Cerebellar nuclear complex (tissue), 1 donor: ENCODE measurements at places on chromosomes 16 and 17.

DNA sequence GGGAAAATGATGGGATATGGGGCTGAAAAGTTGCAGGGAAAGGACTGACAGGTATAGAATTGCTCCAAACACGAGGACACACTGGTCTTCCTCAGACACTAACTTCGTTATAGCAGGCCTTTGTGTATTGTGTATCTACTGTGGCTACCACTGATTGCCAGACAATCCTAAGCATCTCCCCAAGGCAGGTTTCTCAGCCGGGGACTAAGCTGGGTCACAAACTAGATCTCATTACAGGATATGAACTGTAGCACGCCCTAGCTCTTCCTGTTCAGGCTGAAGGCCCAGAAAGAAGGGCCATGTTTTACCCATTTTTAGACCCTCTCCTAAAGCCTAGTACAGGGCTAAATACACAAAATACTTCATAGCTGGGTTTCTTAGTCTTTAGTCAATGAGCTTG, 5.1 kb upstream of the RANGRF start:
- no peak for DNase-seq

DNA sequence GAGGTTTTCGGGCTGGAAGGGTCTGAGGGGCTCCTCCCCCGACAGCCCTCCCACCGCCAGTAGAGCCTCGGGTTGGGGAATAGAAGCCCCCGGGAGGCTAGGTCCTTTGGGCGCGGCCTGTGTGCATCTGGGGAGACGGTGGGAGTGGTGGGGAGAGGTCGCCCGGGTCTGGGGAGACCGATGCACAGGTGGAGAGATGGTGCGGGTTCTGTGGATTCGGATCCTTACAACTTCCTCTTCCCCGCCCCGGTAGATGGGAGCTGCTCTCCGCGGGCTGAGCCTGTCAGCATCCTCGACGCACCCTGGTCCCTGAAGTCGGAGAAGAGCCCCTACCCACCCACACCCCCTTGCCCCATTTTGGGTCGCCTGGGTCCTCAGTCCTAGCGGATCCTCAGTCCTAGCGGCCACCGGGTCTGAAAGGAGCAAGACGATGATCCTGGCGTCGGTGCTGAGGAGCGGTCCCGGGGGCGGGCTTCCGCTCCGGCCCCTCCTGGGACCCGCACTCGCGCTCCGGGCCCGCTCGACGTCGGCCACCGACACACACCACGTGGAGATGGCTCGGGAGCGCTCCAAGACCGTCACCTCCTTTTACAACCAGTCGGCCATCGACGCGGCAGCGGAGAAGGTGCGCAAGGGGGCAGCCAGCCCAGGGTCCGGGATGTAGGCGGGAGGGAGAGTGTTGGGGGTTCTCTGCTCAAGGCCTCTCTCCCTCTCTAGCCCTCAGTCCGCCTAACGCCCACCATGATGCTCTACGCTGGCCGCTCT, 790 bp downstream of the BCKDK start:
- DNase-seq, result no peak

DNA sequence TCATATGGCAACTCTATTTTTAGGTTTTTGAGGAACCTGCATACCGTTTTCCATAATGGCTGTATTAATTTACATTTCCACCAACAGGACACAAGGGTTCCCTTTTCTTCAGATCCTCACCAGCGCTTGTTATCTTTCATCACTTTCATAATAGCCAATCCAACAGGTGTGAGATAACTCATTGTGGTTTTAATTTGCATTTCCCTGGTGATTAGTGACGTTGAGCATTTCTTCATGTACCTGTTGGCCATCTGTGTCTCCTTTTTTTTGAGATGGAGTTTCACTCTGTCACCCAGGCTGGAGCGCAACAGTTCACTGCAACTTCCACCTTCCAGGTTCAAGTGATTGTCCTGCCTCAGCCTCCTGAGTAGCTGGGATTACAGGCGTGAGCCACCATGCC, 36.2 kb upstream of the ABCC3 start:
- no peak for DNase-seq

- no peak for DNase-seq
These were observed 15.9 kb downstream of the GRB7 start for GRCh38 chr17:39753514-39754160.

- no peak for DNase-seq
These were observed 2.3 kb downstream of the GRB2 start for GRCh38 chr17:75403131-75403530.

- no peak for DNase-seq
These were observed 71.2 kb upstream of the LGALS9 start for GRCh38 chr17:27559506-27560481.

GRCh38 chr16:63650550-63650949, 1471.3 kb downstream of the CDH11 start:
- DNase-seq, result no peak

DNA sequence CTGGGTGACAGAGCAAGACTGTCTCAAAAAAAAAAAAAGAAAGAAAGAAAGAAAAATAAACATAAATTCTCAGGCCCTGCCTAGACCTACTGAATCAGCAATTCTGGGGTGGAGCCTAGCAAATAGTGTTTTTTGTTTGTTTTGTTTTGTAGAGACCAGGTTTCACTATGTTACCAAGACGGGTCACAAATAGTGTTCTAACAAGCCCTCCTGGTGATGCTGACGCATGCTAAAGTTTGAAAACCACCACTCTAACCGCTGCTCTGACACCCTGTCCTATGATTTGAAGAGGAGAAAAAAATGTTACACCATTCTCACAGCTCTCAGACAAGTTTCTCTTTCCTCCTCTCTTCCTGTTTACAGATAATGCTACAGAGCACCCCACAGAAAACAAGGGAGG, 1.5 kb downstream of the MRPL10 start:
- DNase-seq, result no peak

DNA sequence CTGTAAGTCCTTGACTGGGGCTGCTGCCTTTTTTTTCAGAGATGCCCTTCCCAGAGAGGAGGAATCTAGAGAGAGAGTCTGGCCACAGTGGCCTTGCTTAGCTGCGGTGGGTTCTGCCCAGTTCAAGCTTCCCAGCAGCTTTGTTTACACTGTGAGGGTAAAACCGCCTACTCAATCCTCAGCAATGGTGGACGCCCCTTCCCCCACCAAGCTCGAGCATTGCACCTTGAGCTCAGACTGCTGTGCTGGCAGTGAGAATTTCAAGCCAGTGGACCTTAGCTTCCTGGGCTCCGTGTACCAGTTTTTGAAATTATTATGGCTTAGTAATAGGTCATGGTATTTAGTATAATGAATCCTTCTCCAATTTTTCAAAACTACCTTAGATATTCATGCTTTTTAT, 395.4 kb downstream of the NPIPA7 start:
- DNase-seq, result no peak

DNA sequence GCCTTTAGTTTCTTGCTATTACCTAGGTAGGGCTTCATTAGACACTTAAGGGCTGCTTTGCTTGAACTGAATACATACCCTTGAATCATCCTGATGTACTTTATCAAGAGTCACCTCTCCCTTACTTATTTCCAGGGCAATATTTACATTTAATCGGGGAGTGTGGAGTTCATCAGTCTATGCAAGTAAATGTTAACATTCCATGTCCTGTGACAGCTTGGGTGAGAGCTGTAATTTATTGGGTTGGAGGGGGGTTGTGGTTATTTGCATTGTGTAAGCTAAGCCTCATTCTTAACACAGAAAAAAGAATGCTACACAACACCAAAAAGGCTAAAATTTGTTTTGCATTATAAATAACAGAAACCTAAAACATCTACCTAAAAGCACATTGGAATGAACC, 16.7 kb downstream of the KCNJ16 start:
- DNase-seq, result no peak

DNA sequence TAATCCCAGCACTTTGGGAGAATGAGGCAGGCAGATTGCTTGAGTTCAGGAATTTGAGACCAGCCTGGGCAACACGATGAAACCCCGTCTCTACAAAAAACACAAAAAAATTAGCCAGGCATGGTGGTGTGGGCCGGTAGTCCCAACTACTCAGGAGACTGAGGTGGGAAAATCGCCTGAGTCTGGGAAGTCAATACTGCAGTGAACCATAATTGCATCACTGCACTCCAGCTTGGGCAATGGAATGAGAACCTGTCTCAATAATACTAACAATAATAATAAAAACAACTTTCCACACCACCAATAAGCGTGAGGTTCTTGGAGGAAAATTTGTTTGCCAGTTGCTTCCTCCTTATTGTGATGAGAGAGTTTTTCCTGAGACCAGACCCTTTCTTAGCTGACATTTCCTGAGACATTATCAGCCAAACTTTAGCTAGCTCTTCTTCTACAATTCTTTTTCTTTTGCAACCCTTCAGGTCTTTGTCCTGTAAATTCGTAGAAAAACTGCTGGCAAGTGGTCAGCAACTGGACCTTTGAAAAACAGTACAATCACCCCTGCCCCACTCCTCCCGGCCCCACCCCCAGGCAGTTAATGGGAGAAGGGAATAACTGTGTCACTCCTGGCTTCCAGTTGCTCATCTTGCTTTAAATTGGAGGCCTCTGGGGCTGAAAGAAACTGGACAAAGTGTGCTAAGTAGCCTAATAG, 3.5 kb upstream of the EZH1 start:
- no peak for DNase-seq

GRCh38 chr16:52567193-52567592, 20.2 kb upstream of the TOX3 start:
- no peak for DNase-seq

DNA sequence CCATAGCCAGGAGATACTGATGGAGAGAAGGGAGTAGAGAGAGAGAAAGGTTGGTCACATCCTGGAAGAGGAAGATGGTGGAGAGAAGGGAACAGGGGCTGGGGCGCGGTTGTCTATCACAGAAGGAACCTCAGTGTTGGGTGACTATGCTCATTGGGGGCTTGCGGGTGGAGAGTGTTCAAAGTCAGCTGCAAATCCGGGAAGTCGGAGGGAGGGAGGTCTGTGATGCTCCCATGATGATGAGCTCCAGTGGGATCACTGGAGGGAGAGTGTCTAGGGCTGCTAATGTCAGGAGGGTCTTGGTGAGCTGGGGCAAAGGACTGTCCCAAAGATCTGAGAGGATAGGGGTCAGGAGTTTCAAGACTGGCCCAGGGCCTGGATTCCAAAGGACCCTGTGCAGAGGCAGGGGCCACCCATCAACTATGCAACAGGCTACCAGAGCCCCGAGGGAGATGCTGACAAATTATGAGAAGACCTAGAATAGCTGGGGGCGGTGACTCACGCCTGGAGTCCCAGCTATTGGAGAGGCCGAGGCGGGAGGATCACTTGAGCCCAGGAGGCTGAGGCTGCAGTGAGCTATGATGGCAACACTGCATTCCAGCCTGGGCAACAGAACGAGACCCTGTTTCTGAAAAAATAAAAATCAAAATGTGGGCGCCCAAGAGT, 2.6 kb downstream of the SPDYE4 start:
- no peak for DNase-seq

DNA sequence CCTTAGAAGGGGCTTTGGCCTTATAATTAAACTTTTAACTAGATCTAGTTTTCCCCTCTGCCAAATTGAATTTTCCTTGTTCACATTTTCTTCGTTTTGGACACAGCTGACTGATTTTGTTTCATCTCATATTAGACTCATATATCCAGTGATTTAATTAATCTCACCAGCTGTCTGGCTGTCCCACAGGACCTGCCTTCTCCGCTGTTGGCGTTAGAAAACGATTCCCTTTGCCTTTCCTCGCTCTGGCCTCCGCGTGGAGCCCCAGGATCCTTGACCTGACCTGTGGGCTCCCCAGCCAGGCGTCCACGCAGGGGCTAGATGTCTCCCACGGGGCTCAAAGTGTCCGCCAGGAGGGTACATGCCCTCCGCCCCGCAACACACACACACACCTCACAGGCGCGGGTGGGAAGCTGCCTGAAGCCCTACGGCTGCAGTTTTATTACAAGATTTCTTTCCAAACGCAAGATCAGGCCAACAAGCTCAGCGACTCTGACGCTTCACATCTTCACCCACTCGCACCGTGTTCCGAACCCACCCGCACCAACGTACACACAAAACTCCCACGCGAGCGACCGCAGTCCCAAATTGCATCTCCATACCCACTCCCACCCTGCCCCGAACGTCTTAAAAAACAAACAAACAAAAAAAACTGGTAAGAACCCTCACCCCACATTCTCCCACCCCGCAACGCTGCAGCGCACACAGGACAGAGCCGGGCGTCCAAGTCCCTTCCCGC, 1.1 kb downstream of the RPRML start:
- no peak for DNase-seq

- DNase-seq, result no peak
These were observed 78.1 kb downstream of the SEC14L1 start for GRCh38 chr17:77218902-77219301.

GRCh38 chr16:75087375-75087979, 29.1 kb downstream of the LDHD start:
- DNase-seq, result no peak

- DNase-seq, result no peak
These were observed 14.6 kb upstream of the CLEC10A start for GRCh38 chr17:7094652-7095019.

DNA sequence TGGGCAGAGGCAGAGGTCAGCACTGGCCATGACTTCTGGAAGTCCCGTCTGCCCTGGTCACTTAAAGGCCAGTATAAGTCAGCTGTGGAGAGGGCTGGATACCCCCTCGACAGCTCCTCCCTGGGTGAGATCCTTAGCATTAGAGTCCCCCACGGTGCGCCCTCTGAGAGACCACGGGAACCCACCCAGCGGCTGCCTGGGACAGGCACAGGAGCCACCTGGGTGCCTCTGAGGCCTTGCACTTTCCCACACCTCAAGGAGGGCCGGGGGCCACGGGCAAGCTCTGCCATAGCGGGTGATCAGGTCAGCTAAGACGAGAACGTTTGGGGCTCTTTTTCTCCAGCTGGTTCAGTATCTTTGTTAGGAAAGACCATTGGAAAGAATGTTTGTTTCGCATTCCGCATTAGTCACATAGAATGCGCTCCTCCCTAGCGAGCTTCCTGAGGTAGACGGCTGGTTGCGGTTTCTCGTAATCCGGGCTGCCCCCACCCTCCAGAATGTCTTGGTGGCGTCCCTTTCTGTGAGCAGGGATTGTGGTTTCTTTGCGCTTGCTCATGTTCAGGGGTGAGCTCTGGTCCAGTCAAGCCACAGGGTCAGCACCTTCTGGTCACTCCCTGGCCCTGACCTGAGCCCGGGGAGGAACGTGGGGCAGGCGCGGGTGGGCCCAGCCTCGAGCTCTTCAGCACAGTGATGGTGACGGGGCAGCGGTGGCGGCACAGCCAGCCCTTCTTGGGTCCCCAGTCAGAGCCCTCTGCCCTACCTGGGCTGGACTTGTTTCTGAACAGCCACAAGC, 25.2 kb downstream of the NME3 start:
- no peak for DNase-seq

- DNase-seq, result no peak
These were observed 9.3 kb upstream of the ADAMTS18 start for GRCh38 chr16:77444147-77444460.

DNA sequence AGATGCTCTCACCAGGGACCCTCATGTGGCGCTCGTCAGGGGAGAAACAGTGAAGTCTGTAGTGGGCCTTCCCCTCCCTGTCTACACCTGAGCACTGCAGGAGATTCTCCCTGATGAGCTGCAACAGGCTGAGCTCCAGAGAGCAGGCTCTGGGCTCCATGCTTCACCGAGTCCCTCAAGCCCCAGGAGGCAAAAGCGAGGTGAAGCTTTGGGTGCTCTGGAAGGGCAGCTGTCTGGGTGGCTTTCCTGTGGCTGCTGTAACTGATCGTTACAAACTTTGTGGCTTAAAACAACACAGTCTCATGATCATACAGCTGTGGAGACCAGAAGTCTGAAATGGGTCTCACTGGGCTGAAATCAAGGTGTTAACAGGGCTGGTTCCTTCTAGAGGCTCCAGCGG, 12.1 kb upstream of the CD300LD start:
- DNase-seq, result no peak
